ENCODE measurements at places on chromosomes 1 and 21.

- DNase-seq: peak; percentile 11
Observed at GRCh38 chr1:55337801-55338447, 122.8 kb upstream of the USP24 start.

DNA sequence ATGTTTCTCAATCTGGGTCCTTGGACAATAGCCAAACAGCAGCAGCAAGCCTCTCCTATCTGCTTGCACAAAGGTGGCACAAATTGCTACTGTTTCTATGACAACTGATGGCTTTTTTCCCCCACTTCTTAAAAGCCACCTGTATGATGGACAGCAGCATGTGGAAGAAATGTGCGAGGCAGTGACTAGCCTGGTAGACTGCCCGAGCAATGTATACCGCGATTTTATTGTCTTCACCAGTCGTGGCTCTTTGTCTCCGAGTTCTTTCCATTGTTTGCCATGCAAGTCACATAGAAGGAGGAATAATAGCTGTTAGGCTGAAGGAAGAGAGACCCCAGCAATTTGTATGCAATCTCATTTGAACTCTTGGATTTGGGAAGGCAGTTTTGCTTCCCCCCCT, 79.4 kb downstream of the S1PR1 start:
- no peak for DNase-seq

GRCh38 chr1:111802110-111802509, 46.4 kb downstream of the DDX20 start:
- no peak for DNase-seq

DNA sequence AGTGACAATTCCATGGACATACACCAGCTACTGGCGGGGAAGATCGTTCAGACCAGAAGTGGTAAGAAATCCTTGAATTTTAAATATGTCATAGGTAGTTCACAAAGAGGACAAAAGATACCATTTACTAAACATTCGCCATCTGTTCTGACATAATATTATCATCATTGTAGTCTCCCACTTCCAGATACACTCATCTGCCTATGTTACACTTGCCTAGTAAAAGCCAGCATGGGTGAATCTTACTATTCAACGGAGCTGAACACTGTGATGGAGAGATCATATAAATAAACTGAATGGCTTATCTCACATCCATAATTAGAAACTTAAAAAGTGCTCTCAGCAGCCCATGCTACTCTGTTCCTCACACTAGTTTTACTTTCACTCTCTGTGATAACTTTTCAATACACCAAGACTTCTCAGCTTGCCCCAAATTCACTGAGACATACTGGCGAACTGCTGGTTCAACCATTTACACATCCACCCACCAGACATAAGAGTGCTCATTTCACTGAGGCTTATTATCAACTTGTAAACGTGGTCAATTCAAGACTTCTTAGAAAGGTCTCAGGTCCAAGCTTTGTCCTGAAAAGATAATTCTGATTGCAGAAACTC, 463 bp upstream of the PRRC2C start:
- no peak for DNase-seq

GRCh38 chr1:160924791-160925651, 29.6 kb downstream of the ITLN2 start:
- no peak for DNase-seq

DNA sequence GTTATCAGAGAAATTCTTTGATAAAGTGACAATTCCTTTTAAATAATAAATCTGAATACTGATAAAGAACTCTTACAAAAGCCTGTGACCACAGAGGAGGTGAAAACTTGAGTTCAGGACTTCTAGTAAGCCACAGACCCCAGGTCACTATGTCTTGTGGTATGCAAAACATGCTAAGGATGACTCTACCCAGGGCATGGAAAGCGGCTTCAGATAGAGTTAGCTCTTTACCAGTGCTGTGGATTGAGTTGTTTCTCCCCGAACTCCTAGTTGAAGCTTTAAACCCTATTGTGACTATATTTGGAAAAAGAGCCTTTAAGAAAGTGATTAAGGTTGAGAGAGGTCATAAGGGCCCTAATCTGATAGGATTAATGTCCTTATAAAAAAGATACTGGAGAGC, 42.3 kb downstream of the HLX start:
- no peak for DNase-seq

DNA sequence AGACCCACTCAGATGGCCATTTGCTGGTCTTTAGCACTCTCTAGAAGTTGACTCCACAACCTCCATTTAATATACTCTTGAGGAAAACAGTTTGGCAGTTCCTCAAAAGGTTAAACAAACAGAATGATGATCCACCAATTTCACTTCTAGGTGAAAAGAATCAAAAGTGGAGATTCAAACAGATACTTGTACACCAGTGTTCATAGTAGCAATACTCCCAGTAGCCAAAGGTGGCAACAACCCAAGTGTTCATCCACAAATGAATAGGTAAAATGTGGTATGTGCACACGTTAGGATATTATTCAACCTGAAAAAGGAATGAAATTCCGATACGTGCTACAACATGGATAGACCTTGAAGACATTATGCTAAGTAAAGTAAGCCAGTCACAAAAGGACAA, 6.3 kb downstream of the PRCC start:
- no peak for DNase-seq

GRCh38 chr1:86156566-86157455, at the start of gene COL24A1:
Gene COL24A1, minus strand, starts transcription at chr1:86156772. Its CDS starts 376 bp downstream, at chr1:86156396.
- DNase-seq: no peak

- no peak for DNase-seq
Observed at GRCh38 chr1:30735668-30736498, 12.5 kb upstream of the MATN1 start.

DNA sequence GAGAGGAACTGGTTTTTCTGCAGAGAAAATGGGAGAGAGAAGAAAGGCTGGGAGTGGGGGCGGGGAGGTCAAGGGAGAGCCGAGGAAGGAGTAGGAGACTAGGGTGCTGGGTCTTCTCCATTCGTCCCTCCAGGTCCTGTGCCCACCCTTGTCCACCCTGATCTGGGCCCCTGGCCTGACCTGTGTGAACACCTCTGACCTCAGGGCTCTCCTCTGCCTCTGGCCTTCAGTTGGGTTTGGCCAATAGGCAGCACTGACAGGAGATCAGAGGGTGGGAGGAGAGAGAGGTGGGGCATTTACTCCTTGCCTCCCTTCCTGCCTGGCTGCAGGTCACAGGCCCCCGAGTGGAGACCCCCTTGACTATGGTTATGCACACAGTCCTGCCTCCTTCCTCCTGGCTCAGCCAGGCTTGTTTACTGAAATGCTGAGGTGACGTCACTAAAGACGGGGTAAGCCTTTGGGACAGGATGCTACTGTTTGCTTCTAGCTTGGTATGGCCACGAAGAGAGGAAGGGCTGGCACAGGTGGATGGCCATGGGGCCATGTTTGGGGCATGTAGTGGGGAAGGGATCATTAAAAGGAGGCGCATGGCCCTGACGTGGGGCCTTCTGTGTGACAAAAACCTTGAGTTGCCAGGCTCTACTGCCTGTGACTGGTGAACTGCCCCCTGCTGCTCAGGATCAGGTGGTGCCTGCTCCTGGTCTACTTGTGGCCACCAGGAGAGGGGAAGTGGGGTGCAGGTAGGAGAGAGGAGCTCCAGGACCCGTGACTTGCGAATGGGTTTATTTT, 248.7 kb upstream of the CSF3R start:
- no peak for DNase-seq

GRCh38 chr1:220882061-220882891, 3.0 kb downstream of the HLX start:
- no peak for DNase-seq

DNA sequence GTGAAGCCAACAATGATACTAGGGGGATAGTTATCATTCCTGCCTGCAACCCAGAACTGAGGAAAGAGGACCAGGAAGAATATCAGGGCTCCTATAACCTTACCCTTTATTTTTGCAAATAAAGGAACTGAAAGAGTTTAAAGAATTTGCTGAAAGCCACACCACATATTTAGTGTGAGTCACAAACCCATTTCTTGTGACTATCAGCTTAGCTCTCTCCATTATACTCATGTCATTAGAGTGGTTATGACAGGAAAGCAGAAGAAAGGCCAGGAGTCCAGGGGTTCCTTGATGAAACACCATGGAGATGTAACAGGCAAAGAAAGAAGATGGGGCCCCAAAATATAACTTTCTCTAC, 141.1 kb upstream of the SAMSN1 start:
- no peak for DNase-seq

DNA sequence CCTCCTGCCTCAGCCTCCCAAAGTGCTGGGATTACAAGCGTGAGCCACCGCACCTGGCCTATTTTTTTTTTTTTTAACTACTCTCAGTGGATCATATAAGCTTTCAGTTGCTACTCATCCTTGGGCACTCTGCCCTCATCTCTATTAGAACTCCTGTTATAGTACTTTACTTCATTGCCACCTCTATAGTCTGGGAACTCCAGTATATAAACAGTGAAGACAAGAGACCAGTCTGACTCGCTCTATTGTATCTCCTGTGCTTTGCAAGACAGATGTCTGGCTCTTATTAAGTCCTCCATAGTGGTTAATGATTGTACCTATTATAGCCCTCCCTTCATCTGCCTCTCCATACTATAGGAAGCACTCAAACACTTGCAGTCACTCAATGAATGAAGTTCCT, 15.1 kb downstream of the KHDRBS1 start:
- no peak for DNase-seq

- no peak for DNase-seq
Observed at GRCh38 chr1:238221738-238222137, 331.0 kb upstream of the ZP4 start.

DNA sequence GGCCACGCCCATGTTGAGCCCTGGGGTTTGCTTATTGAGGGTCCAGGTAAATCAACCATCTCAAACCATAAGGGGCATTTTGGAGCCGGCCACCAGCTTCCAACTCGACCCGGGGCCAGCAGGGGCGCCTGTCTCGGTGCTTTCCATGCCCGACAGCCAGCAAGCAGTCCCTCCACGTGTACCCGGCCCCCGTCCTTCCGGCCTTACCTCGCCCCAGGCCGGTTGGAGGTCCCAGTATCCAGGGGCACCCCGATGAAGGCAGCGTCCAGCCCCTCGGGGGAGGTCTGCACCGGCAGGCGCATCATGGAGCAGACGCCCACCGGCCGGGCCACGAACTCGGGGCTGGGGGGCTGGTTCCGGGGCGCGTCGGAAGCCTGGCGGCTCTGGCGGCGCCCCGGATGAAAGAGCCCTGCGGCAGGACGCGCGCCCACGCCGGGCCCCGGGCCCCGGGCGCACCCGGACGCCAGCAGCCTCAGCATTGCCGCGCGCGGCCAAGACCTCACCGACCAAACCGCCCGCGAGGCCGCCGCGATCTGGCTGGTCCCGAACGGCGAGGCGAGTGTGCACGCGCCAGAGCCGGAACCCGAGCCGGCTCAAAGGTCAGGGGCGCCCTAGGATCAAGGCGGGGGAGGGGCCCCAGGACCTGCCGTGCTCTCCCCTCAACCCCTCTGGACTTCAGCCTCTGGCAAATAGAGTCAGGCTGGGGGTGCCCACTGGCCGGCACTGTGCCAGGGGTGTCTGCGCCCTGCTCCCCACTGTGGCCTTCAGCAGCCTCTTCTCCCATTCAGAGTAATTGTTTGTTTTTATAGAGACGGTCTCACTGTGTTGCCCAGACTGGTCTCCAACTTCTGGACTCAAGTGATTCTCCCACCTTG, at the start of gene AGMAT:
Gene AGMAT (minus strand): TSS at position 563 of the 875 bp plus-strand sequence. CDS start 84 bp downstream, at position 479.
- DNase-seq: peak; percentile 43

- DNase-seq: no peak
Observed at GRCh38 chr21:34612557-34612956, 2.4 kb downstream of the RCAN1 start.

GRCh38 chr1:57832612-57833011, 408.8 kb upstream of the DAB1 start:
- DNase-seq: no peak

GRCh38 chr1:72439036-72439435, 156.7 kb upstream of the NEGR1 start:
- no peak for DNase-seq

GRCh38 chr1:167681024-167681423, 40.8 kb upstream of the MPZL1 start:
- no peak for DNase-seq

GRCh38 chr21:16634515-16634914, 878.3 kb upstream of the CXADR start:
- no peak for DNase-seq

GRCh38 chr1:63931468-63931867, 157.7 kb downstream of the ROR1 start:
- no peak for DNase-seq

GRCh38 chr1:83026745-83027144, 972.2 kb downstream of the TTLL7 start:
- no peak for DNase-seq

DNA sequence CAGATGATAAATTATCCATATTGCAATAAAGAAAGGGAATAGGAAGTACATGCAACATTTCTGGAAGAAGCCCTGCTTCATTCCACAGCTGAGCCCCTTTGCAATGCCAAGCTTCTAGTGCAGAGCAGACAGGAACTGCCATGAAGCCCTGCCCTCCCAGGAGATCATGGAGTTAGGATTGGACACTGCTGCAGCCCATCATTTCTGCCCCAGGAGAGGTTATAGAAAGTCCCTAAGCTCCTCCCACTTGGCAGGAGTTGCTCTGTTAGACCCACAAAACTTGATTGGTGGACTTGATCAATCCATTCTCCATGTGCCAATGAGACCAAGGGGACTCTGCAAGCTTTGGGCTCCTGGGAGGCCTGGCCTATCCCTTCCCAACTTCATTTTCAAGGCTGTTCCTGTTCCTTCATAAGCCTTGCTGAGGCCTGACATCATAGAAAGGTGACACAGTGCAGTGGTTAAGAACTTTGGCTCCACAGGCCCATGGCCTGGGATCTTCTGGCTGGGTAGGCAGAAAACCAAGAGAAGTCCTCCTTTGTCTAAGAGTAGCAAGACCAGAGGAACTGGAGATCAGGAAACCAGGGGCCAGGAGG, 1.3 kb upstream of the LAPTM5 start:
- DNase-seq: peak; percentile 47

- DNase-seq: no peak
Observed at GRCh38 chr1:193031431-193031830, 27.7 kb downstream of the UCHL5 start.

DNA sequence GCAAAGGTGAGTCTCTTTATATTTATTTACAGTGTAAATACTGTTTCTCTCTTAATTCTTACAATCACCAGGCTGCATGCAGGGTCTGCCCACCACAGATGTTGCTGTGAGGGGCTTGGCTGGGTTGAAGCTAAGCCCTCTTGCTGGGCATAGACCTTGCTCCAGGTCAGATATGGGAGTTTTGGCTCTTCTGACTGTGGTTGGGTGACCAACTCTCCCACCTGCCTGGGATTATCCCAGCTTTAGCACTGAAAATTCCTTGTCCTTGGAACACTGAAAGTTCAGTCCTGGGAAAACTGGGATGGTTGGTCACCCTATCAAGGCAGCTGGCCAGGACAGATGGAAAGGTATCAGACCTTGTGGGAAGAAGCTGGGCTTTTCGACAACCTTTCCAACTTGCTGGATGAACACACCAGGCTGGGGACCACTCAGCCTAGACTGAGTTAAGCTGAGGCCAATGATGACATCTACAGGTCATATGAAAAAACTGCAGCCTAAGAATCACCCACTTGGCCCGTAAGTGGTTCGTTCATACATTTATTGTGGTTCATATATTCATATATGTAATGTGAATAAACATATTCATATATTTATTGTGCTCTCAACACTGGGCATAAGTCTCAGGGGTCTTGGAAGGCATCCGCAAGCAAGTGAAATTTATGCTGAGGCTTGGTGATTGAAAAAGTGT, 26.6 kb upstream of the HPDL start:
- peak; percentile 74 for DNase-seq

- DNase-seq: no peak
Observed at GRCh38 chr1:169682071-169682470, 29.3 kb downstream of the SELL start.

GRCh38 chr1:239112101-239112935, 274.1 kb upstream of the CHRM3 start:
- no peak for DNase-seq

- DNase-seq: no peak
Observed at GRCh38 chr1:172654535-172654934, 4.4 kb upstream of the FASLG start.

All from T47D (cell line).